NCI-H774 (cell line): ENCODE measurements at places on chromosomes 6 and 20.

GRCh38 chr6:139457476-139457875 is 83.0 kb upstream of the CITED2 start:
- DNase-seq = no peak

- no peak for DNase-seq
Measured at GRCh38 chr20:7989379-7989778, 30.2 kb downstream of the TMX4 start.

- DNase-seq = no peak
Measured at GRCh38 chr6:158714706-158715105, 64.9 kb downstream of the SYTL3 start.

- no peak for DNase-seq
Measured at GRCh38 chr20:48921883-48922820, 641 bp downstream of the ARFGEF2 start.

- no peak for DNase-seq
Measured at GRCh38 chr6:113049190-113049589, 702.1 kb downstream of the RFPL4B start.

DNA sequence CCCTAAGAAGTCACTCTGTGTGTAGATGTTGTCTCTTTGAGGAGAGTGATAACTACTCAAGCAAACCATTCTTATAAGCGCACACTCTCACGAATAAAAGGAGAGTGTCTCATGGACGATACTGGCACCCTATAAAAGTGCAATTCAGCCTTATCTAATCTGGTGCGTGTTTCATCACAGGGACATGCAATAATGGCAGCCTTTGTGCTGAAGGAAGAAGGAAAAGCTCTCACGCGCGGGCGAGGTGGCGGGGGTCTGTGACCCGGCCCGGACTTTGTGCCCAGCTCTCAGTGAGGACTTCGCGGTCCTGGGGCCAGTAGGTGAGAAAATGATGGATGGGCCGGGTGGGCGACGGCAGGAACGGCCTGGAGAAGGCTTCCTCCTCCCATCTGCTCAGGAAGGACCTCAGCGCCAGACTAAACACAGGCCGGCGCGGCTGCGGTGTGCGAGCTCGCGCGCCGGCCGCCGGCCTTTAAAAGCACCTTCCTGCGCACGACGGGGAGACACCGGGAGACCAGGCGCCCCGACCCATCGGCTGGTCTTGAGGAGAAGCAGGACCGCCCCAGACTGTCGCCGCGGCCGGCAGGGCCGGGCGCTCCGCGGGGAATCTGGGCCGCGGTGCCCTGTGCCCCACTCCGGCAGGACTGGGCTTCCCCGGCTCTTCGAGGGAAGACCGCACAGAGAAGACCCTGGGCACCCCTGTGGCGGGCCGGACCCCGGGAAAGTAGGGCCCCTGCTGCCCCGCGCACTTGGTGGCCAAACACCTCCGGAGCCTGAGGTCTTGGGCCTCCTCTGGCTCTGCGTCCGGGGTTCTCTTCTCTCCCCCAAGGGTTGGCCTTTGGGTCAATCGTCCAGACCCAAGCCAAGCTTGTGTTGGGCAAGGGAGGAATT is 8.3 kb upstream of the FOXC1 start:
- no peak for DNase-seq

- no peak for DNase-seq
Measured at GRCh38 chr20:33857722-33858563, 46.8 kb downstream of the CHMP4B start.

GRCh38 chr20:62048821-62049291 is 16.8 kb downstream of the TAF4 start:
- DNase-seq = no peak

- DNase-seq = no peak
Measured at GRCh38 chr20:53570446-53571276, 23.0 kb downstream of the ZNF217 start.

GRCh38 chr6:145405006-145405551 is 330.2 kb downstream of the EPM2A start:
- DNase-seq = no peak
